Stimulated activated CD4-positive, alpha-beta T cell treated with anti-CD3 and anti-CD28 coated beads, Interleukin-1b, Interleukin-23, amount 100 ng/mL, for 4 hours (primary cell): ENCODE measurements at places on chromosomes 2 and 18.

- no peak for DNase-seq
These were observed 162.6 kb downstream of the KCNE4 start for GRCh38 chr2:223214394-223215253.

- DNase-seq, result no peak
These were observed 76.3 kb upstream of the MGAT4A start for GRCh38 chr2:98807221-98807620.

DNA sequence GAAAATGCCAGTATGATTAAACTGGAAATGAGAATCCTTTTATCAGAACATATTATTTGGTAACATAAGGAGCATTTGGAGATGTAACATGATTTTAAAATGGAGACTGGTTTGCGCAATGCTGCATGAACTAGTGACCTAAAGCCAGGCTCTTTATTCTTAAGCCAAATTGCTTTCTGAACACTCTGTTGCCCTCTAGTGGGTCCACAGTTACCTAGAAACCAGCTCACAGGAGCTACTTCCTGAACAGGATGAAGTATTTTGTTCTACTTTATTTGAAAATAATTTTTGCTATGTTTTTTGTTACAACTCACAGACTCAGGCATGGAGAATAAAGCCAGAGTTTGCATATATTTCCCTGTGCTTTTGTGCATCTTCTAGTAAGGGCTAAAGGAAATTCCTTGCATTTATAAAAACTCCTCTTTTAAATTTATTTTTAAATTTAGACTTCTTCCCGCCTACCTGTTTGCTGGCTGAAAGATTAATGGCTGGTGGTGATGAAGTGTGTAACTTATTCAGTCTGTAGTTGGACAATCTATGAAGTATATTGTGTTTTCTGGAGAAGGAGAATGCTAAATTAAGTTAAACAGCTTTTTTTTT lies 146.7 kb downstream of the PARD3B start:
- no peak for DNase-seq

- DNase-seq, result no peak
These were observed 155.2 kb downstream of the FBXO15 start for GRCh38 chr18:73992242-73993022.

- no peak for DNase-seq
These were observed 38.0 kb downstream of the SLC4A1AP start for GRCh38 chr2:27701676-27702075.

DNA sequence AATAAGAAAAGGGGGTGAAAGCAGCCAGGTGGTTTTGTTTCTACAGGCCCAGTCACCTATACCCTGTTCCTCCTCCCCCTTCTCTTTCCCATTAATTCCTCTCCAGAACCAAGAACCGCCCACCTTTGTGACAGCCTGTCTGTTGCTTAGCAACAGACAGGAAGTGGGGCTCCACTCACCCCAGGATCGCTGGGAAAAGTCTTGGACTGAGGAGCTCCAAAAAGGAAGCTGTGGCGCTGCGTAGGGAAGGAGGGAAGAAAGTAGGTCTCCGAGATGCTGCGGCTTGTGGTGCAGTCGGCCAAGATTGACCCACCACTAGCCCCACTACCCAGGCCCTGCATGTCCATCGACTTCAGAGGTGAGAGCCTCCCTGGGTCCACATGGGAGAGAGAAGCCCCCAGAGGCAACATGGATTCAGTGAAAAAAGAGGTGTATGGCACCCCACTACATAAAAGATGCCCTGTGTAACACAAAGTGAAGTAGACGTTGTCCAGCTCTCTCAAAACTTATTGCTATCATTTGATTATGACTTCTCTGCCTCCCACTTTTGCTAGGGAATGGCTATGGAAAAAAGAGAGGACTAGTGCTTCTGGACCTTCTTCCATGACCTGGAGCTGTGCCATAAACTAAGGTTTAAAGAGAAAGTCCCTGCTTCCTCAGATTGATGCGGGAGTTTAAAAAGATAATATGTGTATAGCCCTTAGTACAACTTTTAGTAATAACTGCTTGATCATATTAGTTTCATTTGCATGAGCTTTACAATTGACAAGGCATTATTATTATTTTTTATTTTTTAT lies at the start of gene FER1L5:
FER1L5 (plus strand) TSS at position 201 of the 797 bp plus-strand sequence; CDS start at position 274, 73 bp downstream.
- DNase-seq, result no peak

- DNase-seq, result no peak
These were observed 119.2 kb upstream of the ACVR1C start for GRCh38 chr2:157747695-157748370.

- DNase-seq, result no peak
These were observed 35.7 kb downstream of the CELF4 start for GRCh38 chr18:37529863-37530262.

DNA sequence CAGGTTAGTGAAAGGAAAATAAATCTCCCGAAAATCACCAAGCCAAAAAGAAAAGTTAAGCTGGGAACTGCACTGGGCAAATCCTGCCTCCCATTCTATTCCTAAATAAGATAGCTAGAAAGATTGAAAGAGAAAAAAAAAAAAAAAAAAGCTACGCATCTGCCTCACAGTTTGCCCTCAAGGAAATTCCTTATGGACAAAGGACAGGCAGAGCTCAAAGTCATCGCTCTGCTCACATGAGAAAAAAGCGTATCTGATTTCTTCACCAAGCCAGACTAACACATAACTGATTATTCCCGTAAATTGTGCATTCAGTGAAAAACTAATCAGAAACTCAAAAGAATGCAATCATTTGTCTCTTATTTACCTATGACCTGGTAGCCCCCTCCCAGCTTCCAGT lies 50.0 kb downstream of the PUM2 start:
- DNase-seq, result no peak

DNA sequence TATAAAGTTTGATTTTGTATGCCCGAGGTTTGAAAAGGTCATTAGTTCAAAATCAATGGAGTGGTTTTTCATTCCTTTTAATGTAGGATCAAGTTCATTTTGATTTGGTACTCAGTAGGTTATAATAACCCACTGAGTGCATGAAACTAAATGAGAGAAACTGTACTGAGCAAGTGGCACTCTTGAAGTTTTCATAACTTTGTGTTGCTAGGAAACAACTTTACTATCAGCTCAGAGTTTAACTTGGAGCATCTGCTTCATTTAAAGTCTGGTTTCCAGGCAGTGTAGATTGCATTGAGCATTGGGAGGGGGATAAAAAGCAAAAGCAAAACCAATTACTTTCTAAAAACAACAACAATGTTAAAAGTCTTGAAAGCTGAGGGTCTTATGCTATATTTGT lies 1361.6 kb upstream of the CHAC2 start:
- no peak for DNase-seq

DNA sequence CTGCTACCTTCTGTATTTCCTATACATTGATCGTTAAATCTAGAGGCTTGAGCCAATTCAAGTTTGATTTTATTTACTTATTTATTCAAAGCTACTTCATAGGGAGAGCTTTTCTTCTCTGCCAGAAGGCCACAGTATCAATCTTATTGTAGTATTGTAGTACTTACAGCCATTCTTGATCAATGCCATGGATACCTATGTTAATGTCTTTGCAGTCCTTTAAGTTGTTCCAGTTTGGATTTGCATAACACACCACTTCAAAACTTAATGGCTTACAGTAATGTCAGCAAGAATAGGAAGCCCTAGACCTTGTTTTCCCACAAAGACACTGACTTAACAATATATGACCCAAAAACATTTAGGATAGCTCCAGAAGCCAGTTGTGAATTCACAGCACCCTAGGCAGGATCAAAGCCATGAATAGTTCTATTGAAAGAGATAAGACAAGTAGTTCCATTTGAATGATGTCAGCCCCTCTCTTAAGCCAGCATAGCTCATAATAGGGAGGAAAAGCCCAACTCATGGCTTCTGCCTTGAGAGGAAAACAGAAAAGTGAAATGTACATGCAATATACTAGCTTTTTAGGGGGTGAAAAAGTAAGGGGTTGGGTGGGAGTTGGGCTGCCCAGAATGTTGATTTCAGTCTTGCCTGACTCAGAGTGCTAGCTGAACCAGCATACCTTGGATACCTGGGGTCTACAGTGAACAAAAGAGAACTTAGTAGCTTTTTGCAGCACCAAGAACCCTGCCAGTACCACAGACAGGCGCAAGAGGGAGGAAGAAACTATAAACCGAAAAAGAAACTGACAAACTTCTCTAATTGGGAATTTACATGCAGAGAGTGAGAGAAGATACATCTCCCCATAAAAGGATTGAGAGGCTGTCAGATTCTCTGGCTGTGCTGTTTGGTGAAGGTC lies 101.4 kb downstream of the CAMKMT start:
- no peak for DNase-seq

DNA sequence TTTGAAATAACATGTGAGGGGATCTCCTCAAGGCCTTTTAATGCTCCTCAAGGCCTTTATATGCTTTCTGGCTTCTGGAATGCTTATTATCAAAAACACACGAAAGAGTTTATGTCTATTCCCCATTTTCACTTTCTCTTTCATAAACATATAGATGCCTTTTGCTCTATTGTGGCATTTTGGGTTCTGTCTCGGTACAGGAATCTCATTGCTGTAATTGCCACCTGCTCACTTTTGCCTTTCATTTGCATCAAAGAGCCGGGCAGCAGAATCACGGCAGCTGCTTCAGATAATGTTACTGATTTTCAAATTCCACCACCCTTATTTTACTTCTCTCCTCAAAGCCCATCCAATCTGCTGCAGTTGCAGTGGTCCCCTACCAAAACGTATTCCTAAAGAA lies 54.8 kb upstream of the LPIN2 start:
- no peak for DNase-seq
